AG04450 (cell line): ENCODE measurements at places on chromosomes 6 and 20.

GRCh38 chr20:4325548-4326187, 310.3 kb upstream of the RNF24 start:
- DNase-seq: no peak

GRCh38 chr20:9228774-9229450, 160.0 kb downstream of the PLCB4 start:
- DNase-seq: no peak

- DNase-seq: no peak
Observed at GRCh38 chr6:21167790-21168189, 425.8 kb upstream of the SOX4 start.

DNA sequence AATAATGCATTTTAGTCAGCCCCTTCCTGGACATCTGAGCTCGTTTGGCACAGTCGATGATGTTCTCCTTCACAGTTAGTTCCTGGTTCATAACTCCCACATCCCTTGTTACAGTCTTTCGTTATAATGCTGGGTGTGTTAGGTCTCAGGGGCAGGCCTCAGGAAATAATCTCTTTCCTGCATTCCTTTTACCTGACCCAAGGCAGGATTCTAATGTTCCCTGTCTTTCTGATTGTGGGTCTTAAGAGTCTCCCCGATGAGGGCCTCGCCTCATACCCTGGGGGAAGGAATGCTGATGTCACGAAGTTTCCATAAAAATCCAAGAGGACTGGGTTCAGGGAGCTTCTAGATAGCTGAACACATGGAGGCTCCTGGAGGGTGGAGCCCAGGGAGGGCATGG, 104.0 kb upstream of the CARMIL1 start:
- DNase-seq: no peak

GRCh38 chr20:52033313-52033712, 158.3 kb downstream of the ZFP64 start:
- DNase-seq: no peak

- no peak for DNase-seq
Observed at GRCh38 chr6:81770381-81770780, 17.9 kb upstream of the TENT5A start.

- no peak for DNase-seq
Observed at GRCh38 chr6:137698636-137699030, 168.4 kb upstream of the TNFAIP3 start.

DNA sequence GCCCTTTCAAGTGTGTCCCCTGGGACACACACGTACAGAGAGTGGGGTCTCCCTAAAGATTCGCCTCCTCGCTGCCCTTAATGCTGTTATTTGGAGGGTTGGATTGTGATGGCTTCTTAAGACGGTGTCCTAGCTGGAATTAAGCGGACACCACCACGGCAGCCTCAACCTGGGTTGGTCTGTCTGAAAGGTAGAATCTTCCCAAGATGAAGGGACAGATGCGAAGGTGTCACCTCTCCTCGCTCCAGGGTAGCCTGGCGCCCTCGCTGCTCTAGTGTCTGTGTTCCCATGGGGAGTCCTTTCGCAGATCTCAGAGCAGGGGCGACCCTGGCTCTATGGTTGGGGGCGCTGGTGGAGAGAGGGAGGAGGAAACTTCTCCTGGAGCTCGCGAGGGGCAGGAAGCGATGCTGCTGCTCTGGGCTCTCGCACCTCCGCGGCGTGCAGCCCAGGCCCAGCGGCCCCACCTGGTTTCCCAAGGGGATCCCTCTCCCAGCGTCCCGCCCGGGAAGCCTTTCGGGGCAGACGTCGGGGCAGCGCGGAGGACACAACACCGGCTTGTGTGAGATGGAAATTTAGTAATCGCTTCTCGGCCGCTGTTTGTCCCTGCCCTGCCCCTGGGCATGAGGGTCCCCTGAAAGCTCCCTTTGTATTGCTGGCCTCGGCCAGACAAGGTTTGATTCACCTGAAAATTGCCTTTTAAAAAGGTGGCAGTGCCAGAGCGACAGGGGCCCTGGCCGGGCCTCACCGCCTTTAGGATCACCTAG, 1.7 kb downstream of the RSPO3 start:
- DNase-seq: no peak

DNA sequence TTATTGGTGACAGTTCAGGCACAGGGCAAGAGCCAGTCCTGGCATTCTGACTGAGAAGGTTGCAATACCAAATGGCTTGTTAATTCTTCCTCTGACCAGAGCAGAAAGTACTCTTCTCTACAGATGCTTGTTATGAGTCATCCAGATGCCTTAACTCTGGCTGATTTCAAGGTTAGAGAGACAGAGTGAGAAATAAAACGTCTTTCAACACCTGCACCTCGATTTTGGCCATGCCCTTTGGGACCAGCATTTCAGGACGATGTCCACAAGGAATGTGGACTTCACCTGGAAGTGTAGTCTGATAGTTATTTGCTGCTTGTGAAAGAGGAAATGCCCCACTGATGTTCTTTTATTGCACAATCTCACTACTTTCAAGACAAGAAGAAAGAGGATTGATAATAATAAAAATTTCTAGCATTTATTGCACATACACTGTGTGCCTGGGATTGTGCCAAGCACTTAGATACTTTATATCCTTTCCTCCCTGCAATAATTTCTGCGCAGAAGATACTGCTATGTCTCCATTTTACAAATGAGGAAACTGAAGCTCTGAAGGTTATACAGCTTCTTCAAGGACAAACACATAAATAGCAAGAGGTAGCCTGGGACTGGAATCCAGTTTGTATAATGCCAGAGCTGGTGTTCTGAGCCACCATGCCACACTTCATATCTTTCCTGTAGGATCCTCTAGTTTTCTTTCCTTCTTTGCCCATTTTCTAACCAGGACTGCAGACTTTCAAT, 33.5 kb upstream of the MCM3 start:
- peak; percentile 11 for DNase-seq
